ENCODE measurements at places on chromosomes 16 and 17. TPM values are rescaled to one million over a fixed set of nuclear protein-coding genes. Genes with fewer than 3 reads are reported as not detected.

- DNase-seq = no peak
Observed at GRCh38 chr17:57146273-57146672, 61.2 kb downstream of the AKAP1 start.

GRCh38 chr17:15966183-15966878, 21.4 kb downstream of the ADORA2B start:
- no peak for DNase-seq

Gene SLC35G6
- not detected for polyA plus RNA-seq

GRCh38 chr16:89965447-89966225, 17.1 kb downstream of the DEF8 start:
- no peak for DNase-seq

DNA sequence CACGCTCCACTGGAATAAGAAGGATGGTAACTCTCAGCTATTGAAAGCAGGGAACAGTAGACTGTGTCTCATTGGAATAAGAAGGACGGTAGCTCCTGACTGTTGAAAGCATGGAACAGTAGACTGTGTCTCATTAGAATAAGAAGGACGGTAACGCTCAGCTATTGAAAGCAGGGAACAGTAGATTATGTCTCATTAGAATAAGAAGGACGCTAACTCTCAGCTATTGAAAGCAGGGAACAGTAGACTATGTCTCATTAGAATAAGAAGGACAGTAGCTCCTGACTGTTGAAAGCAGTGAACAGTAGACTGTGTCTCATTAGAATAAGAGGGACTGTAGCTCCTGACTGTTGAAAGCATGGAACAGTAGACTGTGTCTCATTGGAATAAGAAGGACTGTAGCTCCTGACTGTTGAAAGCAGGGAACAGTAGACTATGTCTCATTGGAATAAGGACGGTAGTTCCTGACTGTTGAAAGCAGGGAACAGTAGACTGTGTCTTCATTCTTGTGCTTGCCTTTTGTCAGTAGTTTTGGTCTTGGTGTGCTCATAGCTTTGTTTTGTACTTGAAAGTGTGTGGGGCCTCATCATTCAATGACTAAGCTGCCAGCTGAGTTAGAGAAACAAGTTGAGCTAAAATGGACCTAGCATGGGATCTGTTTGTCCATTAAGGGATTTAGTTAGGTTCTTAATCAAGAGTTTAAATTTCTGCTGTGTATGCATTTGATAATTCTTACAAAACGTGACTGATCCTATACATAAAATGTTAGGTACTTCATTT, 58.5 kb downstream of the BANP start:
- DNase-seq = no peak

Gene CDH3
- polyA plus RNA-seq = 2.9 TPM

DNA sequence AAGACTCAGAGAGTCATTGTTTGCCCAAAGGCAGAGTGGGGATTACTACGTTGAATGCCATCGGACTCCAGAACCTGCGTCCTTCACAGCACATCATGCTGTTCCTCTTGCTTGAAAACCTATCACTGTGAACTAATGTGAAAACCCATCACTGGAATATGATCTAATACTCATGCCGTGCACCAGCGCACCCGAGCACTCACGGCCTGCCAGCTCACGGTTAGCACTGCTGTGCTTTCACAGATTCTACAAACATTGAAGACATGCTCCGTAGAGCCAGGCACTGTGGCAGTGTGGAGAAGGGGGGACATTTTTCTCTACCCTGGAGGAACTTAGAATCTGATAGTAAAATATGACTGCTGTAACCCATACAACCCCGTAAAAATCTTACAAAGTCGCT, 350.4 kb downstream of the C16orf95 start:
- no peak for DNase-seq

Gene MRPL12
- 81.3 TPM for polyA plus RNA-seq

Gene FBXW10B
- 0.52 TPM for polyA plus RNA-seq

- no peak for DNase-seq
Observed at GRCh38 chr16:48382131-48382530, 3.1 kb downstream of the SIAH1 start.

Gene OR3A3
- not detected for polyA plus RNA-seq

Gene SPIRE2
- 6.4 TPM for polyA plus RNA-seq

DNA sequence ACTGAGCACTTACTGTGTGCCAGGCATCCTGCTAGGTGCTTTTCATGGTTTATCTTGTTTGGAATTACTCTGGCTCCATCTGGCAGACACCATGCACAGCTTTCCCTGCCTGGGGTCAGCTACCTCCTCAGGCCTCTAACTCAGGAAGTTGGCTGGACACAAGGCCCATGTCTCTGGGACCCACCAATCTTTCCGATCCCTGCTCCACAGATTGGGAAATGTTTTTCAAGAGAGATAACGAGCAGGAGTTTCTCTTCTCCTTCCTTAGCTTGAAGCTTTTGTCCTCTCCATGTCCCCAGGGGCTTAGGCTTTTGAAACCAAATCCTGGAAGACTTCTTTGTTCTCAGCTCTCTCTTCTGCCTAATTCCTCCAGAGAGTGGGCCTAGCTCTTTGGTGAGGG, 11.5 kb upstream of the ELAC2 start:
- no peak for DNase-seq

- DNase-seq = no peak
Observed at GRCh38 chr17:9206741-9207332, 185.5 kb downstream of the NTN1 start.

Gene NPIPA7
- 7.1 TPM for polyA plus RNA-seq

Gene AGRP
- not detected for polyA plus RNA-seq

DNA sequence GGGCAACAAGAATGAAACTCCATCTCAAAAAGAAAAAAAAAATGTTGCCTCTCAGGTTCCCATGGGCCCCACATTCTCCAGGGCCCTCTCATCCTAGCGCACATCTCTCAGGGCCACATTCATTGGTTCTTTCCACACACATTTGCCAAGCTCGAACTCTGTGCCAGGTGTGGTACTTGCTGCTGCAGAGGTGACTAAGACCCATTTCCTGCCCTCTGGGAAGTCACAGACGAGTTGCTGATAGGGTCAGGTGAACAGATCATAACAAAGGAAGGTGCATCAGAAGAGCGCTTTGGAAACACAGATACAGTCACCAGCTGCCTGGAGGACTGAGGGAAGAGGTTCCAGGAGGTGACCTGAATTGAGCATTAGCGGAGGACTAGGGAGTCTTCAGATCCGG, 1.0 kb downstream of the GSDMA start:
- DNase-seq = no peak

DNA sequence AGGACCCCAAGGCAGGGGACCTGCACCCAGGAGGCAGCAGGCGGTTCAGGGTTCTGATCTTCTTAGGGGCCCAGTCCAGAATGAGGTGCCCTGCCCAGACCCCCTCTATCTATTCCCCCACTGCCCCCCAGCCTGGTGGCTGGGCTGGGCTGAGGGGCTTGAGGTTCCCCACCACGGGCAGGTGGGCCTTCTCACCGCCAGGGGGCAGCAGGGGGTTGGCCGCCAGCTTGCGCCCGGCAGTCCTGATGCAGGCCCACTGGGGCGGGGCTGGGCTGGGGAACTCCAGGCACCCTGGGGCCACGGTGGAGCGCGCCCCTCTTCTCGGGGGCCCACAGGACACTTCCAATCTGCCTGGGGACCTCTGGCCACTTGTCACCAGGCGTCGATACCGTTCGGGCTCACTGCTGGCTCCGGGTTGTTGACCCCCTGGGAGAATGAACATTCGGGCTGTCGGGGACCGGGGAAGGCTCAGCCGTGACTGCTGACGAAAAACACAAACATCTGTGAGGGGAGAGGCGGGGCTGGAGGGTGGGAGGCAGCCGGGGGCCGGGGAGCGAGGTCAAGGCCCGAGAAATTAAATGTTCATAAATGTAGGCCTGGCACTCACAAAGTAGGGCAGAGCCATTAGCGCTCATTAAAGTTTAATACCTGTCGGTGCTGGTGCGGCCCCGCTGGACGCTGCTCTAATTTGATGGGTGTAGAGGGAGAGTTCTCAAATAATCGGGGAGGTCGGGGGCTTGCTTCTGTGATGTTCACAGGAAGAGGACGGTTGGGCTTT, 219.3 kb upstream of the GSE1 start:
- no peak for DNase-seq

GRCh38 chr17:43416998-43417890, 18.5 kb downstream of the ARL4D start:
- no peak for DNase-seq

Gene UBB
- polyA plus RNA-seq = 1,242 TPM

Gene CX3CL1
- 56.5 TPM for polyA plus RNA-seq

Gene CACNA1G
- 0.15 TPM for polyA plus RNA-seq

GRCh38 chr17:77438241-77439188, 297.7 kb downstream of the SEC14L1 start:
- no peak for DNase-seq
